ENCODE measurements at places on chromosomes 4 and X.

DNA sequence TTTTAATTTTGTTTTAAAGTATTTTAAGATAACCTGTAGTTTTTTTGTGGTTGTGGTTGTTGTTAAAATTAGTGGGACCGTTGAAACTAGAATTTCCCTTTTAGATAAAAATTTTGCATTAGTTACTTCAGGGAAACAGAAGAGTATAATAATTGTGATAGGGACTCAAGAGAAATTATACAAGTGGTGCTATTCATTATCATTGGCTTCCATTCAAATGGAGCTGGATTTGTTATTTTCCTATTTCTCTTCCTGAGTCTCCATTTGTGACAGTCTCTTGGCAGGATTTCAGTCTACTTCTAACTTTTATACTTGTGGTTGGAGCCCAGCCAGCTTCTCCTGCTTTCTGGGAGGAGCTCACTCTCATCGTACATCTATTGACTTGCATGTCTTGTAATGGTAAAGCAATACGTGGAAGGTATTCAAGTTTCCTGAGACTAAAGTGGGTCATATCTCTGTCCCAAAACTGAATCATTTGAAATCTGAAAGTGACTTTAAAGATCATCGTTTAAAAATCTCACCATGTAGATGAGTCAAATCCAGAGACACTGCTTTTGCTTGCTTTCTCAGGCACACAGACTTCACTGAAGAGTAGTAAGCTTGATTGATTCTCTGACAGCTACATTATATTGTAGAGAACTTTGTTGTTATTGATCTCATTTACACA, 155.8 kb downstream of the RPA4 start:
- peak; percentile 66 for DNase-seq

DNA sequence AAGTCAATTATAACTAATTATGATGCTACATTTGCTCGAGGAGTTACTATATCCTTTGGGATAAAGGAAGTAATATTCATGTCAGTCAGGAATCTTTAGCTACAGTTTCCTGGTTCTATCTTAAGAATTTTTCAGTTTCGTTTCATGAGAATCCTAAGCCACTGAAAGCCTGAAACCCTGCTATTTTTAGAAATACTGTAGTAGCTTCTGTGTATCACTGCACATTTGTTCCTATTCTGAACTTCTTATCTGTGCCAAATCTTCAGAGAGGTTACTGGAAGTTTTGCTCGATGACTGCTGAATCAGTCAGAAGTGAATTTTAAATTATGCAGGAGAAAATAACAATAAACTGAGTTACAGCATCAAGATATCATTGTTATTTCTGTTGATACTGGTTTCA, 249.2 kb downstream of the TENM3 start:
- DNase-seq = peak; percentile 9

GRCh38 chrX:131187206-131187605, 101.9 kb downstream of the IGSF1 start:
- DNase-seq = no peak

GRCh38 chr4:48813964-48814363, 16.9 kb upstream of the OCIAD1 start:
- no peak for DNase-seq

DNA sequence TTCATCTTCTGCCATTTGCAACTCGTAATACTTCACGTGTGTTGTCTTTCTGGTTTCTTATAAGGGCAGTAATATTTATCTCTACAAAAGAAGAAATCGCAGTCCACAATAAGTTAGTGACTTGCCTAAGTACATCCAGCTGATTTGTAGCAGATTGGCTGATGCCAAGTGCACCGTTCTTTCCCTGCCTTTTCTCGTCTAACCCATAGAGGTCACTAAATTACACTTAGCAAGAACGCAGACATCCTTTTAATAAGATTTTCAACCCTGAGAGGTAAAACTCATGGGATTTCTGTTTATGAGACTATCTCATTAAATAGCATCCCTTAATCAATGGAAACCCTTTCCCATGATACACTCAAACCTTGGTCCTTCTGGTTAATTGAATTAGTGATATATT, 408.6 kb upstream of the ACTRT1 start:
- peak; percentile 17 for DNase-seq

- DNase-seq = no peak
These were observed 51.1 kb upstream of the UNC5C start for GRCh38 chr4:95599777-95600400.

GRCh38 chrX:21800344-21800770, 39.1 kb upstream of the MBTPS2 start:
- peak; percentile 54 for DNase-seq

DNA sequence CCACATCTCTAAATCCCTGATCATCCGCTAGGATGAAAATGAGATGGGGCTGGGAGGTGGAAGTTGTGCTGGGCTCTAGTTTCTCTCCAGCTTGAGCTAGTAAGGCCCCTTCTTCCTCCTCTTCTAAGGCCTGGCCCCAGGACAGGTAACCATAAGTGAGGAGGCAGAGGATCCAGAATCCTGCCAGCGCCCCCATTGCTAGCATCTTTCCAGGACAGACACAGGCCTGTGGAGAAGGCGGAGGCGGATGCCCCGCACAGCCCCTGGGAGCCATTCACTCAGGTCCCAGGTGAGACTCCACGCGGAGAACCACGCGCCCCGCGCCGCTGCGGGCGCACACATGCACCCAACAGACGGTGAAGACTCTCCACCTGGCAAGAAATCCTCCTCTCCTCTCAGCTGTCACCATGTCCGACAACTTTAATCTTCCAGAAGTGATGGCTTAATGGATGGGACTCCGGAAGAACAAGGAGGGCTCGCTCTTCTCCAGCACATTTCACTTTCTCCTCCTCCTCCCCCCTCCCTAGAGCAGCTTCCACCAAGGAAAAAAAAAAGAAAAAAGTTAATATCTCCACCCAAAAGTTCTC, 793 bp downstream of the ARSJ start:
- peak; percentile 45 for DNase-seq

GRCh38 chrX:152896450-152896849, 1.4 kb upstream of the ZNF185 start:
- no peak for DNase-seq

- DNase-seq = no peak
These were observed 8.6 kb downstream of the MAOA start for GRCh38 chrX:43664708-43665107.

- no peak for DNase-seq
These were observed 32.1 kb upstream of the SLC16A2 start for GRCh38 chrX:74389016-74389722.

DNA sequence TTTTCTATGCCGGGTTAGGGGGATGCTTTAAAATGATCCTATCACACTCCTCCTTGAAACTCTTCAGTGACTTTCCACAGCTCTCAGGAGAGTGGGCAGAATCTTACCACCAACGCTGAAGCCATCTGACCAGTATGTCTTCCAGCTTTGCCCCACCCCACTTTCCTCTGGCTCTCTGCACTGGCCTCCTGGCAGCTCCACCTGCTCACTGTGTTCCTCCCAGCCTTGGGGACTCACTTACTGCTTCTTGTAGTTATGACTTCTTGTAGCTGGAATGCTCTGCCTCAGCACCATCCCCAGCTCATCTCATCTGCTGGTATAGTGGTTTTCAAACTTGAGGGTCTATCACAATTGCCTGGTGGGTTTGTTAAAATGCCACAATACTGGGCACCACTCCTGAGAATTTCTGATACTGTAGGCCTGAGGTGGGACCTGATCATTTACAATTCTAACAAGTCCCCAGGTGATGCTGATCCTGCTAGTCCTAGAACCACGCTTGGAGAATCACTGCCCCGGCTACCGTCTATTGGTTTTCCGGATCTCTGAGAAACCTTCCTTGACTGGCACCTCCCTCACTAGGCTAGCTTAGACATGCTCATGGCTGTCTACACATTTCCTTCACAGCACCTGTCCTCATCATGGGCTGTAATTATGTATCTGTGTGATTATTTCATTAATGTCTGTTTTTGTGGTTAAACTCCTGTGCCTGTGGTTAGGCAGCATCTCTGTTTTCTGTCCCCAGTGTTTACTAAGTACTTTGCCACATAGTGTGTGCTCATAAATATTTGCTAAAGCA, 152.2 kb downstream of the MGST2 start:
- no peak for DNase-seq

GRCh38 chr4:75633846-75634245, 3.5 kb upstream of the CDKL2 start:
- peak; percentile 1 for DNase-seq

DNA sequence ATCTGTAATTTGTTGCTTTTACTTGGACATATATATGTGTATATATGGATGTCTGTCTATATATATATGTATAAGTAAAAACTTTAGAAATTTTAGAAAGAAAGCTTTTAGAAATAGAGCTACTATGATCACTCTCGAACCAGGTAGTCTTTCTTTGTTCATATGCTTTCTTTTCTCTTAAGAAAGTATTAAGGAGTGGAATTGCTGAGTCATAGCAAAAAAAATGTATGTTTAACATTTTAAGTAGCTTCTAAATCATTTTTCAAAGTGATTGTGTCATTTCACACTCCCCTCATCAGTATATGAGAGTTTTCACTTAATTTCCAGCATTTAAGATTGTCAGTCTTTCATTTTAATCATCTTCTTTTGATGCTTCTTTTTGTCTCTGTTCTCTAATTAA, 447.9 kb upstream of the TECRL start:
- peak; percentile 4 for DNase-seq

GRCh38 chrX:135974279-135974856, 580 bp upstream of the MMGT1 start:
- DNase-seq = peak; percentile 55

- peak; percentile 28 for DNase-seq
These were observed 316.2 kb downstream of the GPAT3 start for GRCh38 chr4:83852085-83852451.

- no peak for DNase-seq
These were observed 33.7 kb upstream of the HPRT1 start for GRCh38 chrX:134426281-134426680.

DNA sequence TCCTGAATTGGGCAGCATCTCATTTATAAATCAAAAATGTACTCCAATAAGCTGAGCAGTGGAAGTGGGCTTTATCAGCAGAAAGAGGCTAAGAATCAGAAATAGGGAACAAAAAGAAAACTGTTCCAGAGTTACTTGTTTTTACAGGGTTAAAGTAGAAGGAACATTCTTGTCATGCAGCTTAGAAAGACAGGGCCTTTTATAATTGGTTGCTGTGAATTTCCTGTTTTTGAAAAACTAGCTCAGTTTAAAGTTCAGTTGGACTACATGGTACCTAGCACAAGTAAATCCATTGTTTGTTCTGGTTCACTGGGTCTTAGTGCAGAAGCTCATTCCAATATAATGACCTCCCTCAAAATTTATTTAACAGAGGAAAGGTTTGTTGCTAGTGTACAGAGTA, 200.8 kb downstream of the GRIA2 start:
- DNase-seq = no peak

- DNase-seq = no peak
These were observed 410.0 kb upstream of the NR3C2 start for GRCh38 chr4:148852092-148852699.

DNA sequence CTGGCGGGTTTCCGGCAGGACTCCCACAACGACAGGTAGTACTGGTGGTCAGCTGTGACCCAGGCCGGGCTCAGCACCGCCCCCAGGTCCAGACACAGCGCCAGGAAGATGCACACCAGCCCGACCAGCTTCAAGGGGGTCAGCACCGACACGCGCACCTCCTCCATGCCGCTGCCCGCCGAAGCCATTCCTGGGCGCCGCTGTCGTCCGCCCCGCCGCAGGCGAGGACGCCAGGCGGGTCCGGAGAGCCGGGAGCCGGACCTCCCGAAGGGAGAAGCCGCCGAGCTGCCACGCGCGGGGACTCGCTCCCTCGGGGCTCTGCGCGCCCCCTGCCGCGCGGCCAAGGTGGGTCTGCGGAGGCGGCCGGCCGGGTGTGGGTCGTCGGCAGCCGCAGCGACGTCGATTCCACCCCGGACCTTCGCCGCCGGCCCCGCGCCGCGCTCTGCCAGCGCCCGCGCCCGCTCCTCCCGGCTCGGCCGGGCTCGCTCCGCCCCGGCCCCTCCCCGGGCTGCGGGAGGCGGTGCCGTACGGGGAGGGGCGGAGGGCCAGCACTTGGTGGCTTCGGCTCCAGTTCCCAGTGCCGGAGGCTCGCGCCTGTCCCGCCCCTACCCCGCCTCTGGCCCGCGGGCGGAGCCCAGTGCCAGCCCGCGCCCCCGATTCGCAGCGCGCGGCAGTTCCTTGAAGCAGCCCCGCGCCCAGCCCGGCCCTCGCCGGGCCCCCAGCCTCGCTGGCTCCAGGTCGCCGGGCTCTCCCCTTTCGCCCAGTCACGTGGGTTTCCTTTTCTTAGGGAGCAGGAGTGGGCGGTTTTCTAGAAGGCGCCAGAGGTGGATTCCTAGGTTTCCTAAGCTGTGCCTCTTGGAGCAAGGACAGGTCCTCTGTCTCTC, at the start of gene TMEM47:
Gene TMEM47, minus strand, starts transcription at position 444 of the 884 bp plus-strand sequence. Its CDS starts 256 bp downstream, at position 188.
- DNase-seq = peak; percentile 73

DNA sequence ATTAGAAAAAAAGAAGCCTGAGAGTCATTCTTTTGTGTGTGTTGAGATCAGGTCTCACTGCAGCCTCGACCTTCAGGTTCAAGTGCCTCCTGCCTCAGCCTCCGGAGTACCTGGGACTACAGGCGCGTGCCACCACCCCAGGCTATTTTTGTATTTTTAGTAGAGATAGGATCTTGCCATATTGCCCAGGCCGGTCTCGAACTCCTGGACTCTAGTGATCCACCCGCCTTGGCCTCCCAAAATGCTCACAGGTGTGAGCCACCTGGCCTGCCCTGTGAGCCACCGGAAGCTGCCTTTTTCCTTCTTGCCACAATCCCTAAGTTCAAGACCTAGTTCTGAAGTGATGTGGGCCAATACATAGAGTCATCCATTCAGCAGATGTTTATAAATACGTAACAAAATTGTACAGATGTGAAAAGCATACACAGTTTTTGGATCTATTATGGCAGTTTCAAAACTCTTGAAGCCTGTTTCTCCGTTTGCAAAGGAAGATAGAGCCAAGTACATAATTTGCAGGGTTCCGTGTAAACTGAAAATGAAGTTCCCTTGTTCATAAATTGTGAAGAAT, 536 bp upstream of the CTSO start:
- no peak for DNase-seq

GRCh38 chr4:187606581-187606980, 389.0 kb upstream of the ZFP42 start:
- DNase-seq = peak; percentile 71

DNA sequence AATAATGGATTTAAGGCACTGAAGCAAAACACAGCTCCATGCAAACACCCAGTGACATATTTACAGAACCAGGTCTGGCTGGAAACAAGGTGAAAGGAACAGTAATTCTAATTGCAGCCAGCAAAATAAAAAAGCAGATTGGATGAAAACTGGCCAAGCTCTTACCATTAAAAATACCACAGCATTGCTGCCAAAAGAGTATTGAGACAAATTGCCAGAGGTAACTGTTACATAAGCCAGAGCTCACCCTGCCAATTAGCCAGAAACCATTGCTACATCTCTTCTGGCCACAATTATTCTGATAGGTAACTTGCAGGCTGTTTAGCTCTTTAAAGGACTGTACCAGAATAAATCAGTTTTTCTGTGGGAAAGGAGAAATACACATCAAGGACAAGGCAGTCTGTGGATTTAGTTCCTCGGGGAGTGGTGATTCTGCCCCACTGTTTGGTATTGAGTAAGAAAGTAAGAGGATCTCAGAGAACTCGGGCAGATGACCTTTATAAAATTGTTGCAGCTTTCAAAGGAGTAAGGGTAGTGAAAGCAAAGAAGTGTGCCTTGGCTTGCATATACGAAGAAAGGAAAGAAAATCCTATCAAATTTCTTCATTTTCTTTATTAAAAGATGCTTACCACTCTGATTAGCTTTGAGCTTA, 369.5 kb downstream of the PPP3CA start:
- peak; percentile 77 for DNase-seq

Data from MCF 10A (cell line).